ENCODE measurements at places on chromosomes 2 and 18. TPM values are rescaled to one million over a fixed set of nuclear protein-coding genes. Genes with fewer than 3 reads are reported as not detected.

Gene NEU4
- total RNA-seq = 8.5 TPM

Gene IL1RL2
- total RNA-seq = 0.31 TPM

Gene IL36A
- total RNA-seq = not detected

Gene IL1RN
- 203 TPM for total RNA-seq

Gene WNT6
- total RNA-seq = not detected

Gene PJVK
- 1.2 TPM for total RNA-seq

Gene C2orf66
- not detected for total RNA-seq

Gene FECH
- total RNA-seq = 9.1 TPM

Gene TDRD15
- total RNA-seq = 0.10 TPM

Gene KCNE4
- total RNA-seq = under 0.01 TPM

Gene PLA2R1
- total RNA-seq = not detected

Gene ALK
- not detected for total RNA-seq

Gene CTLA4
- total RNA-seq = 38.5 TPM

Gene PSMA8
- total RNA-seq = 0.42 TPM

Gene GALNT14
- total RNA-seq = 0.31 TPM

Gene ABCG5
- total RNA-seq = not detected

Gene UGT1A10
- total RNA-seq = not detected

Gene PCARE
- under 0.01 TPM for total RNA-seq

Gene PROKR1
- total RNA-seq = under 0.01 TPM

Gene CHRNG
- not detected for total RNA-seq

Gene CD207
- 0.10 TPM for total RNA-seq

Gene MEP1B
- not detected for total RNA-seq

Gene POU3F3
- not detected for total RNA-seq
